ENCODE measurements at places on chromosomes 2 and 18. TPM values are rescaled to one million over a fixed set of nuclear protein-coding genes. Genes with fewer than 3 reads are reported as not detected.

- H3K27ac ChIP-seq: no peak overlapping the region
- DNase-seq: no peak
- no peaks in the 10 kb centered on the region for H3K4me1 ChIP-seq
Observed at GRCh38 chr2:22290302-22290701, 1094.7 kb upstream of the KLHL29 start.

The ALK gene
- not detected for total RNA-seq

GRCh38 chr2:25421289-25421688 is 79.6 kb upstream of the DNMT3A start:
- no peak overlapping the region for H3K4me3 ChIP-seq
- H3K36me3 ChIP-seq: peaks cover 18% of the 10 kb centered on the region
- no peak for DNase-seq

The MYL1 gene
- not detected for total RNA-seq

The IKZF2 gene
- 1.6 TPM for total RNA-seq

- no peak overlapping the region for H3K27ac ChIP-seq
- DNase-seq: no peak
- H3K27me3 ChIP-seq: peaks cover 45% of the 10 kb centered on the region
- no peaks in the 10 kb centered on the region for H3K36me3 ChIP-seq
Observed at GRCh38 chr2:232523402-232523681, 2.6 kb upstream of the CHRND start.

The ADAM23 gene
- 0.10 TPM for total RNA-seq

GRCh38 chr2:28185891-28186290 is 206.8 kb upstream of the FOSL2 start:
- H3K4me3 ChIP-seq: no peak overlapping the region
- DNase-seq: no peak
- H3K36me3 ChIP-seq: peaks cover 3% of the 10 kb centered on the region
- H3K4me1 ChIP-seq: no peaks in the 10 kb centered on the region
- H3K27ac ChIP-seq: no peak overlapping the region
- H3K27me3 ChIP-seq: no peaks in the 10 kb centered on the region

The RFTN2 gene
- not detected for total RNA-seq

GRCh38 chr2:120590841-120591240 is 144.8 kb upstream of the GLI2 start:
- no peak overlapping the region for H3K4me3 ChIP-seq
- H3K27ac ChIP-seq: no peak overlapping the region
- peaks cover 47% of the 10 kb centered on the region for H3K27me3 ChIP-seq
- H3K4me1 ChIP-seq: peaks cover 2% of the 10 kb centered on the region
- DNase-seq: no peak

- no peak overlapping the region for H3K4me3 ChIP-seq
- H3K27me3 ChIP-seq: no peaks in the 10 kb centered on the region
- DNase-seq: no peak
- no peaks in the 10 kb centered on the region for H3K4me1 ChIP-seq
- H3K27ac ChIP-seq: no peak overlapping the region
Observed at GRCh38 chr2:150732491-150732890, 245.0 kb upstream of the RND3 start.

GRCh38 chr18:48569139-48569914 is 30.5 kb downstream of the CTIF start:
- H3K27ac ChIP-seq: no peak overlapping the region
- peaks cover 3% of the 10 kb centered on the region for H3K27me3 ChIP-seq
- no peaks in the 10 kb centered on the region for H3K36me3 ChIP-seq
- H3K4me3 ChIP-seq: no peak overlapping the region
- no peak for DNase-seq
- no peaks in the 10 kb centered on the region for H3K4me1 ChIP-seq

GRCh38 chr2:61354543-61355197 is 116.2 kb downstream of the USP34 start:
- no peak overlapping the region for H3K4me3 ChIP-seq
- H3K4me1 ChIP-seq: peaks cover 32% of the 10 kb centered on the region
- H3K36me3 ChIP-seq: peaks cover 34% of the 10 kb centered on the region
- H3K27me3 ChIP-seq: no peaks in the 10 kb centered on the region
- H3K27ac ChIP-seq: no peak overlapping the region
- DNase-seq: no peak

- peaks cover 3% of the 10 kb centered on the region for H3K4me1 ChIP-seq
- DNase-seq: no peak
- H3K27me3 ChIP-seq: peaks cover 41% of the 10 kb centered on the region
- H3K27ac ChIP-seq: no peak overlapping the region
- H3K36me3 ChIP-seq: no peaks in the 10 kb centered on the region
- no peak overlapping the region for H3K4me3 ChIP-seq
Observed at GRCh38 chr18:37525262-37525585, 40.4 kb downstream of the CELF4 start.

The EPB41L3 gene
- 7.2 TPM for total RNA-seq

GRCh38 chr2:66587216-66587615 is 152.3 kb downstream of the MEIS1 start:
- H3K27ac ChIP-seq: no peak overlapping the region
- DNase-seq: no peak
- peaks cover 6% of the 10 kb centered on the region for H3K27me3 ChIP-seq
- H3K4me1 ChIP-seq: no peaks in the 10 kb centered on the region
- H3K36me3 ChIP-seq: no peaks in the 10 kb centered on the region

DNA sequence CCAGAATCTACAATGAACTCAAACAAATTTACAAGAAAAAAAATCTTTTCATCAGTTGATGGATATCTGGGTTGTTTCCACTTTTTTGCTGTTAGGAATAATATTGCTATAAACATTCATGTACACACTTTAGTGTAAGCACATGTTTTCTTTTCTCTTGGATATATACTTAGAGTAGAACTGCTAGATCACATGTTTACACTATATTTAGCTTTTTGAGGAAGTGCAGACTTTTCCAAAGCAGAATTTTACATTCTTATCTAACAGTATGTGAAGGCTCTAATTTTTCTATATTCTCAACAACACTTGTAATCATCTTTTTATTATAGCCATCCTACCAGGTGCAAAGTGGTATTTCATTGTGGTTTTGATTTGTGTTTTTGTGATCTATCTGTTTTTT is 103.6 kb upstream of the RMP24 start:
- H3K4me1 ChIP-seq: no peaks in the 10 kb centered on the region
- no peak for DNase-seq
- H3K27ac ChIP-seq: no peak overlapping the region
- H3K27me3 ChIP-seq: peaks cover 13% of the 10 kb centered on the region

DNA sequence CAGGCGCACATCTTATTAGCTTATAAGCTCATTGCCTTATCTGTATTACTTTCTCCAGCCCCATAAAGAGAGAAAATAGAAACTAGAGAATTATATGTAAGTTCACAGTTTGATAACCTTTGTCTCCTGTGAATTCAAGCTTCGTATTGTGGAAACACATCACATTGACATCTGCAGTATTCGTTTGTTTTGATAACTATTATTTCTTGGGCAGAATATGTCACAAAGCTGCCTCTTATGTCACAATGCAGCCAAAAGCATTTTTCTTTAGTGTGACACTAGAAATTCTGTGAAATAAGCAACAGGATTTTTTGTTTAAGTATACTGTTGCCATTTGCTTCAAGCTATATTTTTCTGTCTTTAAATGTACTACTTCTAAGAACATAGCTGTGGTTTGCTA is 221.5 kb downstream of the DOK6 start:
- no peak overlapping the region for H3K4me3 ChIP-seq
- no peaks in the 10 kb centered on the region for H3K4me1 ChIP-seq
- no peaks in the 10 kb centered on the region for H3K27me3 ChIP-seq
- H3K36me3 ChIP-seq: no peaks in the 10 kb centered on the region
- H3K27ac ChIP-seq: no peak overlapping the region

The PTH2R gene
- total RNA-seq: not detected

GRCh38 chr2:23377771-23378170 is 7.2 kb upstream of the KLHL29 start:
- H3K4me3 ChIP-seq: no peak overlapping the region
- no peak for DNase-seq
- peaks cover 5% of the 10 kb centered on the region for H3K27me3 ChIP-seq

DNA sequence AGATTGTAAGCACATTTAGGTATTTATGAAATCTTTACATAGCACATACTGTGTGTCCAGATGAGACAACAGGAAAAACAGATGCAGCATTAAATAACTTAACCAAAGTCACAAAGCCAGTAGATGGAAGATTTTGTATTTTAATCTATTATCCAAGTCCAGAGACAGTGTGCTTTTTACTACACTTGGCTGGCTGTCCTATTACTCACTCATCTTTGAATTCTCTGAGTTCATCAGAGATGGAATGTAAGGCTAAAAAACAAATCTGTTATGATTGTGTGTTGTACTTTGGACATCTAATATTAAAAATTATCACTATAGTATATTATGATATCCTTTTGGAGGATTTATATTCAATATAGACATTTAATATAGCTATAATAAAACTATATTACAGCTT is 1189.4 kb downstream of the DSC3 start:
- no peaks in the 10 kb centered on the region for H3K36me3 ChIP-seq
- H3K4me1 ChIP-seq: no peaks in the 10 kb centered on the region
- no peak overlapping the region for H3K27ac ChIP-seq
- no peak overlapping the region for H3K4me3 ChIP-seq
- no peaks in the 10 kb centered on the region for H3K27me3 ChIP-seq

DNA sequence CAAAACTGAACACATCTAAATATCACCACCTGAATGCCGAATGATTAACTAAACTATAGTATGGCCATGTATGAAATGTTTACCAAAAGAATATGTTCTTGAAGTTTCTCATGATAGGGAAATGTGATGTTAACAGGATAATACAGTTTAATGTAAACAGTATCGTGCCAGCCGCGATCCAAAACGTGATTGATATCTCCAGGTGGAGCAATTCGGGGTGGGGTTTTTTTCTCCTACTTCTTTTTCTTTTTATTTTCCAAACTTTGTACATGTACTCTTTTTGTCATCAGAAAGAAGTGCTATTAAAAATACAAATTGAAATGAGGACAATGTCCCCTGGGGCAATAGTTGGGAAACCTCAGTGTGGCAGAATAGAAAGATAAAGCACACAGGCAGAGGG is 4.0 kb upstream of the BIN1 start:
- no peak for DNase-seq
- no peak overlapping the region for H3K4me3 ChIP-seq

The PLCL1 gene
- 3.5 TPM for total RNA-seq

- no peaks in the 10 kb centered on the region for H3K27me3 ChIP-seq
- no peak for DNase-seq
- no peak overlapping the region for H3K27ac ChIP-seq
- H3K4me3 ChIP-seq: no peak overlapping the region
- no peaks in the 10 kb centered on the region for H3K36me3 ChIP-seq
- no peaks in the 10 kb centered on the region for H3K4me1 ChIP-seq
Observed at GRCh38 chr2:41320491-41320890, 727.3 kb upstream of the PKDCC start.

DNA sequence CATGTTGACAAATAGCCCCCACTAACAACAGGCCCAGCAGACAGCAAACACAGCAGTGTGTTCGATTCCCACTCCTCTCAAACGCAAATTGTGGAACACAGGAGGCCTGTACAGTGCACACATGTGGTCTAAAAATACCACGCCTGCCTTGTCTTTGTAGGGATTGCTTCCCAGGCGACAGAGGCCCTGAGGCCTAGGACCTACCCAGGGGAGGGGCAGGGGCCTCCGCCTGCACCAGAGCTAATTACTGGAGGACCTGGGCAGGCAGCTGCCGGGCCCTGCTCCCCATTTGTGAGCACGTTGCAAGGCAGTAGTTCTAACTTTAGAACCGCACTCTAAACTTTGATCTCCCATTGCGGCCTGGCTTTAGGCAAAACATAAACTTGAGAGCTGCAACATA is 316.0 kb downstream of the TXNL1 start:
- no peak overlapping the region for H3K27ac ChIP-seq
- H3K27me3 ChIP-seq: no peaks in the 10 kb centered on the region
- no peak for DNase-seq
- no peaks in the 10 kb centered on the region for H3K4me1 ChIP-seq

DNA sequence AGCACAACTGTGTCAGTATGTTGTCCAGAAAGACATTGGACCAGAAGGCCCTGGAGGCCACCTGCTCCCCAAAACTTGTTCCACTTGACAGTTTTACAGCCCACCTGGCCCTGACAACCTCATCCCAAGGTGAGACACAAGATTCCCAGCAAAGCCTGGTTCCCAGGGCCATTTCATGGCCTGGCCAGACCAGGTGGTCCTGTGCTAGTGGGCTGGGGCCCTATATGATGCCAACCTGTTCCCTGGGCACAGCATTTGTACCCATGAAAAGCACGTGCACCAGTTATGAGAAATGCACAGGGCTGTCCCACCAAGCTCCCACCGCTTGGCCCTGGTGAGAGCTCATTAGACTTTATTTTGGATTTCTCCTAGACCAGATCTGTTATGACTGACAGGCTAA is 6.0 kb upstream of the SP140L start:
- DNase-seq: no peak
- H3K4me3 ChIP-seq: no peak overlapping the region
- peaks cover 7% of the 10 kb centered on the region for H3K36me3 ChIP-seq
- H3K27me3 ChIP-seq: no peaks in the 10 kb centered on the region
- peaks cover 64% of the 10 kb centered on the region for H3K4me1 ChIP-seq

DNA sequence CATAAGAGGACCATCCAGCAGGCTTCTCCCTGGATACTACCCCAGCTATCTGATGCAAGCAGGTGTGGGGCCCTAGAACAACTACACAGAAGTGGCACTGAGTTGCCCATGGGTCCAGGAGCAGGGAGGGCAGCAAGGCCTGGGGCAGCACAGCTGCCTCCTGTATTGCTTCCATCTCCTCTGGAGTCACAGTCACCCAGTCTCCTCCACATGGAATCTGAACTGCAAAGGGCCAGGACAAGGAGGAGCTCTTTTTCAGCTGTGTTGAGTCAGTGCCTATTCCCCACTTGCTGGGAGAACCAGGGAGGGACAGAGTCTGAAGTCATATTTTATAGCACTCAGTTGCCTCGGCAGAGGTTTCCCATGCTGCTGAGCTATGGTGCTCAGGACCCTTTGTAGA is 67.9 kb upstream of the ALPP start:
- H3K27me3 ChIP-seq: no peaks in the 10 kb centered on the region
- no peak for DNase-seq
- peaks cover 19% of the 10 kb centered on the region for H3K36me3 ChIP-seq
- H3K4me1 ChIP-seq: peaks cover 61% of the 10 kb centered on the region

- no peak overlapping the region for H3K4me3 ChIP-seq
- H3K27me3 ChIP-seq: no peaks in the 10 kb centered on the region
- no peak overlapping the region for H3K27ac ChIP-seq
Observed at GRCh38 chr2:36270758-36271157, 84.8 kb upstream of the CRIM1 start.

The INPP5D gene
- 50.9 TPM for total RNA-seq

DNA sequence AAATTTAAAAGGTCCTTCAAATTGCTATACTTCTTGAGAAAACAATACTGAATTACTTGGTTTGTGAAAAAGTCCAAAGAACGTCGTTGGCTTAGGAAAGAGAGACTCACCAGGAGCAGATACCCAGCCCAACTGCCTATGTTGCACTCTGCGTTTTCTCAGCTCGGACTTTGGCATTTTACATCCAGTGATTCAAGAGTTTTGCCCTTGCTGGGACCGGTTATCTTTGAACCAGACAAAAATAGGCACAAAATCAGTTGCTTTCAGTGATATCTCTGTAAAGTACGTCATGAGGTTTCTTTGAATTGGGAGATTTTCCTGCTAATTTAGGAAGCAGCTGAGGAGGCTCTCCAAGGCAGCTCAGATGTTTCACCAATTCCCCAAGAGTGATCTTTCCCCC is 29.3 kb downstream of the FHOD3 start:
- H3K27ac ChIP-seq: no peak overlapping the region
- no peaks in the 10 kb centered on the region for H3K36me3 ChIP-seq

The CIAO1 gene
- 62.2 TPM for total RNA-seq

Data from activated naive CD4-positive, alpha-beta T cell treated with anti-CD3 and anti-CD28 coated beads for 36 hours (primary cell).